Naive thymus-derived CD8-positive, alpha-beta T cell (primary cell): ENCODE measurements at places on chromosomes 2 and 18. TPM values are rescaled to one million over a fixed set of nuclear protein-coding genes. Genes with fewer than 3 reads are reported as not detected.

Gene DUSP19
- 0.30 TPM for polyA plus RNA-seq

Gene NETO1
- polyA plus RNA-seq = not detected

Gene SFXN5
- 2.6 TPM for polyA plus RNA-seq

Gene COL5A2
- not detected for polyA plus RNA-seq

Gene FHOD3
- polyA plus RNA-seq = not detected

GRCh38 chr2:160918906-160919503, 241.2 kb upstream of the TANK start:
- H3K4me3 ChIP-seq = no peak overlapping the region
- no peak overlapping the region for H3K27ac ChIP-seq
- DNase-seq = no peak
- peaks cover 1% of the 10 kb centered on the region for H3K27me3 ChIP-seq
- H3K4me1 ChIP-seq = no peaks in the 10 kb centered on the region

DNA sequence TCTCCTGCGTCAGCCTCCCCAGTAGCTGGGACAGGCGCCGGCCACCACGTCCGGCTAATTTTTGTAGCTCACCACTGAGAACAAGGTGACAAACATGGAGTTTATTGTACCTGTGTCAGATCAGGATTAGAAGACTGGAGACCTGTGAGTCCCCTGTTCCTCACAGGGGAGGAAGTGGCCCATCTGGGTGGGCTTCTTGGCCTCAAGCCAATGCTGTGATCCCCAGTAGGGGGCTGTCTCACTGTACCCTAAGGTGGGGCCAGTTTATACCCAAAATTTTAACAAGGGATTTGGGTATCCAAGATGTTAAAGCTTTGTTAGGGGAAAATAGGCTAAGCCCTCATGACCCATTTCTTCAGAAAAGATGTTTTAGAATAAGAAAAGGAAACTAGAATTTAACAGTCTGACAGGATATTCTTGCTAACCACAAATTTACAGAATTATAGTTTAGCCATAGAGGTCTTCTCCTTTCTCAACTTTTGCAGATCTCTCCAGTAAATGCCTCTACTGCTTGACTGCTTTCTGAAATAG, 16.3 kb downstream of the PCBP1 start:
- no peaks in the 10 kb centered on the region for H3K27me3 ChIP-seq
- H3K4me3 ChIP-seq = peak overlapping the region; percentile 89
- peaks cover 30% of the 10 kb centered on the region for H3K4me1 ChIP-seq
- peak overlapping the region; percentile 91 for H3K27ac ChIP-seq
- DNase-seq = peak; percentile 50
- no peaks in the 10 kb centered on the region for H3K36me3 ChIP-seq

Gene AOX1
- not detected for polyA plus RNA-seq

Gene RESP18
- polyA plus RNA-seq = not detected

DNA sequence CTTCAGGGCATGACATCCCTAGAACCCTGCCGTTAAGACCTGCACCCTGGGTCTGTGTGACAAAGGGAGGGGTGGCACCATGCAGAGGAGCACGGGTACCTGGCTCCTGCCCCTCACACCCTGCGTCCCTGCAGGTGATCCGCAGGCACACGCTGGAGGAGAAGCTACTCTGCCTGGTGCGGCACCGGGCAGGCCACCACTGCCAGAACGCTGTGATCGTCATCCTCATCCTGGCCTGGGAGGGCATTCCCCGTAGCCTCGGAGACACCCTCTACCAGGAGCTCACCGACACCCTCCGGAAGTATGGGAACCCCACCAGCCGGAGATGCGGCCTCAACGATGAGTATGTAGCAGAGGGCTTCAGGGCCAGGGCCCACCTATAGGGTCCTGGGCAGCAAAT, 60.0 kb downstream of the BOLA3 start:
- H3K4me3 ChIP-seq = no peak overlapping the region
- H3K27ac ChIP-seq = no peak overlapping the region
- peaks cover 82% of the 10 kb centered on the region for H3K36me3 ChIP-seq
- no peak for DNase-seq
- no peaks in the 10 kb centered on the region for H3K27me3 ChIP-seq

Gene ANO7
- polyA plus RNA-seq = not detected

GRCh38 chr2:38438883-38439612, 62.0 kb upstream of the ATL2 start:
- no peaks in the 10 kb centered on the region for H3K36me3 ChIP-seq
- H3K4me3 ChIP-seq = no peak overlapping the region
- DNase-seq = no peak
- no peak overlapping the region for H3K27ac ChIP-seq
- H3K27me3 ChIP-seq = no peaks in the 10 kb centered on the region

GRCh38 chr18:74587441-74587840, 10.2 kb upstream of the ZNF407 start:
- peaks cover 2% of the 10 kb centered on the region for H3K36me3 ChIP-seq
- no peak for DNase-seq
- no peak overlapping the region for H3K4me3 ChIP-seq
- H3K27me3 ChIP-seq = peaks cover 7% of the 10 kb centered on the region
- H3K4me1 ChIP-seq = no peaks in the 10 kb centered on the region

- no peak overlapping the region for H3K4me3 ChIP-seq
- DNase-seq = no peak
- H3K27ac ChIP-seq = no peak overlapping the region
- no peaks in the 10 kb centered on the region for H3K4me1 ChIP-seq
- H3K27me3 ChIP-seq = peaks cover 27% of the 10 kb centered on the region
Observed at GRCh38 chr2:3692375-3692774, 11.0 kb upstream of the DCDC2C start.

Gene GCG
- not detected for polyA plus RNA-seq

DNA sequence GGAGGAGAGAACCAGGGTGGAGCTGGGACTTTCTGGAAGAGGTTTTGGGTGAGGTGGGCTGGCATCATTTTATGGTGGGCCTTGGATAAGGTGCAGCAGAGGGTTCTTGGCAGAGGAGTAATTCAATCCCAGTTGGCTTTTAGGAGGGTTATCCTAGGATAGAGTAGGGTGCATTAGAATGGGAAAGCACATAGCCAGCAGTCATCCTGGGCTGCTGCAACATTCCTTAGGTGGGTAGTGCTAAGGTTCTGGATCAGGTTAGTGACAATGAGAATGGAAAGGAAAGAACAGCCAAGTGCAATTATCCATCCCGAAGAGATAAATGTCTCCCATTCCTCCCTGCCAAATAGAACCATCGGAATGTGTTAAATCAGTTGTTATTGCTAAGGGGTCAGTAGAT, 157.3 kb upstream of the SPRED2 start:
- H3K4me3 ChIP-seq = no peak overlapping the region
- H3K4me1 ChIP-seq = no peaks in the 10 kb centered on the region
- peaks cover 20% of the 10 kb centered on the region for H3K27me3 ChIP-seq
- DNase-seq = no peak
- no peaks in the 10 kb centered on the region for H3K36me3 ChIP-seq

- H3K36me3 ChIP-seq = peaks cover 9% of the 10 kb centered on the region
- no peak overlapping the region for H3K4me3 ChIP-seq
- DNase-seq = no peak
- H3K27me3 ChIP-seq = no peaks in the 10 kb centered on the region
- H3K27ac ChIP-seq = no peak overlapping the region
Observed at GRCh38 chr2:74702001-74702715, 48.1 kb downstream of the SEMA4F start.

Gene RNF152
- polyA plus RNA-seq = not detected

DNA sequence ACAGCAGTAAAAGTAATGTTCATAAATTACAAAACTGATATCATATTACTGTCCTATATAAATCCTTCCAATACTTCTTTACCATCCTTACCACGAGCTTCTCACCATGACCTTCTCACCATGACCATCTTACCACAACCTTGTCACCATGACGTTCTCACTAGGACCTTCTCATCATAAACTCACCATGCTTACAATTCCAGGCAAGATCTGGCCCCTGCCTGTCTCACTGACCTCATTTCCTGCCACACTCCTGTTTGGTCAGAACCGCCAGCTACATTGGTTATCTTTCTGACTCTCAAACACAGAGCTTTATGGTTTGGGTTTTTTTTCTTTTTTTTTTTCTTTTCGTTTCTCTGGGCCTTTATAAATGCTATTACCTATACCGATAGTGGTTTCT, 827.6 kb downstream of the RNF144A start:
- peak; percentile 71 for DNase-seq
- H3K27me3 ChIP-seq = no peaks in the 10 kb centered on the region
- H3K27ac ChIP-seq = peak overlapping the region; percentile 80
- H3K36me3 ChIP-seq = no peaks in the 10 kb centered on the region

DNA sequence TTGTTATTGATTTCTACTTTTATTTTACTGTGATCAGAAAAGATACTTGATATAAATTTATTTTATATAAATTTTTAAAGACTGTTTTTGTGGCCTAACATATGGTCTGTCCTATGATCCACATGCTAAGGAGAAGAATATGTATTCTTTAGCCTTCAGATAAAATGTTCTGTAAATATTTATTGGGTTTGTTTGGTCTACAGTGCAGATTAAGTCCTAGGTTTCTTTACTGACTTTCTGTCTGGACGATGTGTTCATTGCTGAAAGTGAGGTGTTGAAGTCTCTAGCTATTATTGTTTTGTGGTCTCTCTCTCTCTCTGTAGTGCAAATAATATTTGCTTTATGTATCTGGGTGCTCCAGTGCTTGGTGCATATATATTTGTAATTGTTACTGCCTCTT, 30.1 kb downstream of the OXER1 start:
- no peaks in the 10 kb centered on the region for H3K4me1 ChIP-seq
- H3K4me3 ChIP-seq = no peak overlapping the region
- H3K36me3 ChIP-seq = peaks cover 95% of the 10 kb centered on the region
- no peak overlapping the region for H3K27ac ChIP-seq
- no peaks in the 10 kb centered on the region for H3K27me3 ChIP-seq
- no peak for DNase-seq

- H3K4me1 ChIP-seq = peaks cover 4% of the 10 kb centered on the region
- H3K4me3 ChIP-seq = no peak overlapping the region
- H3K27ac ChIP-seq = no peak overlapping the region
- H3K36me3 ChIP-seq = peaks cover 10% of the 10 kb centered on the region
- DNase-seq = no peak
Observed at GRCh38 chr2:3585261-3586109, 9.4 kb upstream of the COLEC11 start.

- no peaks in the 10 kb centered on the region for H3K36me3 ChIP-seq
- no peak overlapping the region for H3K27ac ChIP-seq
- no peaks in the 10 kb centered on the region for H3K4me1 ChIP-seq
- DNase-seq = no peak
- H3K4me3 ChIP-seq = no peak overlapping the region
- H3K27me3 ChIP-seq = peaks cover 7% of the 10 kb centered on the region
Observed at GRCh38 chr2:125652280-125652679, 1003.7 kb upstream of the GYPC start.

DNA sequence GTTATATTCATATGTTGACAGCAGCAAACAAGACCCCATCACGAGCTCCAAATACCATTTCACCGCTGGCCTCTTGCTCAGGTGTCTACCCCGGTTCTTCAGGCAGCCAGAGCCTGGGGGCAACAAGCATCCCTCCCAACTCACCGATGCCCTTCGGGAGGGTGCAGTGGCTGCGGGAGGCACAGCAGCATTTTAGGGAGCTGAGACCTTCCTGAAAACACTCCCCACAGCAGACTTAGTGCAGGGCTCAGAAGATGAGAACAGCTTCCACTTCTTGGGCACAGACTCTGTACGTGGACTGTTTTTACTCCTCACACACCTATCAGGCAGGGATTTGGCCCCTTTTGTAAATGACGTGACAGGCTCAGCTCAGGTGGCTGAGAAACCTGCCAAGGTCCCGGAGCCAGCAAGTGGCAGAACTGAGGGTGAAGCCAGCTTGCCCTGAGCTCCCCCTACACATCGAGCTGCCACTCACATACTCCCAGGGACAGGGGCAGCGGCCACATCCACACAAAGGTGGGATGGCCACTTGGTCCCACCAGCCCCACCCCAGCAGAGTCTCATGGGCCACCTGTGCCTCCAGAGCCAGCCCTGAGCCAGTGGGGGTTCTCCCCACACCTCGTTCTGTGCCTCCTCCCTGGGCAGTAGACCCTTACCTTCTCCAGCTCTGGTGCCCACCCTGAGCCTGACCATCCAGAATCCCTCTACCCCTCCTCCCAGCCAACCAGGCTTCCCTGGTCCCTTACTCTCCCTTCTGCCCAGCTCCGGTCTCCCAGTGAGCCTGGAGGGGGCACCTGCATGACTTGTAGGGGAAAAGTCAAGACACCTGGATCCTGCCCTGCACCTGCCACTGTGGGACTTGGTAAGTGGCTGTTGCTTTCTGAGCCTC, 28.5 kb downstream of the CYP27C1 start:
- H3K36me3 ChIP-seq = no peaks in the 10 kb centered on the region
- no peaks in the 10 kb centered on the region for H3K4me1 ChIP-seq
- H3K4me3 ChIP-seq = no peak overlapping the region
- peaks cover 10% of the 10 kb centered on the region for H3K27me3 ChIP-seq

GRCh38 chr2:238947243-238947760, 99.4 kb downstream of the TWIST2 start:
- no peak for DNase-seq
- peaks cover 8% of the 10 kb centered on the region for H3K27me3 ChIP-seq
- no peak overlapping the region for H3K4me3 ChIP-seq

Gene CIB4
- polyA plus RNA-seq = not detected
